IMR-90 (cell line): ENCODE measurements at places on chromosomes 6 and 20.

DNA sequence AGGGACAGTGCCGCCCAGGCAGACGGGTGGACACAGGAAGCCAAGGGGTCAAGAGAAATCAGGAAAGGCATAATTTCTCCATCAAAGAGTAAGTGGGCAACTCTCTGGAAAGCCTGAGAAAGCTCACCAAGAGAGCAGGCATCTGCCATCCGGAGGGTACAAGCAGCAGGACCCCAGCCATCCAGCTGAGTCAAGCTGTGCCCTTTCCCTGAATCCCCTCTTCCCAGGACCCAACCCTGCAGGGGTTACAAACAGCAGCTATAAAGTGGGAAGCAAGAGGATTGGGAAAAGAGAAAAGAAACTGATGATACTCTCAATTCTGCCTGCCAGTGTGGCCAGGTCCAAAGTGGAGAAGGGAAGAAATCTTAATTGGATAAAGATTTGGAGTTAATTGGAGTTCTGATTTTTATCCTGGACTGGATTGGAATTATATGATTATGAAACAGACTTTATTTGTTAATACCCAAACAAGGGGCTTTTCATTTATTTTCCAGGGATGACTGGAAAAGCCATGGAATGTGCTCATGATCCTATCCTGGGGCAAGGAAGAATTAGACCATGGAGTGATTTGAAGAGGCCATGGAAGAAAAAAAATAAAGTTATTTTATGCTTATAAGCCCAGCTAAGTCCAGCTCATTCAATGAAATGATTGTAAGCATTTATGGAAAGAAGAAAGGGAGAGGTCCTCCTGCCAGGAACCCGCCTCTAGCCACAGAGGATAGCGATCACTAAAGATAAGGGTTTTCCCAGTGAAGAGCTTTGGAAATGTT is 34.9 kb downstream of the NHLRC1 start:
- no peak for DNase-seq
- no peak overlapping the region for H3K4me3 ChIP-seq
- H3K27me3 ChIP-seq, result no peaks in the 10 kb centered on the region
- H3K27ac ChIP-seq, result no peak overlapping the region
- H3K4me1 ChIP-seq, result peaks cover 2% of the 10 kb centered on the region

- H3K4me1 ChIP-seq, result no peaks in the 10 kb centered on the region
- H3K27ac ChIP-seq, result no peak overlapping the region
- no peaks in the 10 kb centered on the region for H3K27me3 ChIP-seq
- DNase-seq, result peak; percentile 12
- H3K36me3 ChIP-seq, result no peaks in the 10 kb centered on the region
- H3K4me3 ChIP-seq, result no peak overlapping the region
Measured at GRCh38 chr6:56399250-56399671, 151.9 kb upstream of the COL21A1 start.

DNA sequence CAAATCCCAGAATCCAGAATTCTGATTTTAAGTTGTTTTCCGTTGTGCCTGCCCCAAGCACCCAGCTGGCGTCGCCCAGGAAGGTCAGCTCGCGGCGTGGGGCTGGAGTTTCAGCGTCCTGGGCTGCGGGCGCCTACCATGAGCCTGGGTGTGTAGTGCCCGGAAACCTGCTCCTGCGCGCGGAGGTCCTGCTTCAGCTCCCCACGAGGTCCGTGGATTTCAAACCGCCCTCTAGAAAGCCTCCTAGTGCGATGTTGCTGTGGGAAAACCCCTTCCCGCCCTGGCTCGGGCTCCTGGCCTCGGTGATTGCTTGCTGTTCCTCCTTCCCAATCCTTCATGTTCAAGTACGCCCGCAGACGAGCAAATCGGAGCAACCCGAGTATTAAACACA is 51.3 kb upstream of the NRN1 start:
- no peaks in the 10 kb centered on the region for H3K27me3 ChIP-seq
- H3K27ac ChIP-seq, result no peak overlapping the region
- H3K4me1 ChIP-seq, result no peaks in the 10 kb centered on the region
- H3K4me3 ChIP-seq, result no peak overlapping the region
- H3K36me3 ChIP-seq, result no peaks in the 10 kb centered on the region

GRCh38 chr6:71134929-71135642 is 153.5 kb upstream of the OGFRL1 start:
- H3K27me3 ChIP-seq, result no peaks in the 10 kb centered on the region; the same call in 1 of the 2 replicates
- H3K36me3 ChIP-seq, result no peaks in the 10 kb centered on the region
- no peak overlapping the region for H3K4me3 ChIP-seq
- no peak for DNase-seq

DNA sequence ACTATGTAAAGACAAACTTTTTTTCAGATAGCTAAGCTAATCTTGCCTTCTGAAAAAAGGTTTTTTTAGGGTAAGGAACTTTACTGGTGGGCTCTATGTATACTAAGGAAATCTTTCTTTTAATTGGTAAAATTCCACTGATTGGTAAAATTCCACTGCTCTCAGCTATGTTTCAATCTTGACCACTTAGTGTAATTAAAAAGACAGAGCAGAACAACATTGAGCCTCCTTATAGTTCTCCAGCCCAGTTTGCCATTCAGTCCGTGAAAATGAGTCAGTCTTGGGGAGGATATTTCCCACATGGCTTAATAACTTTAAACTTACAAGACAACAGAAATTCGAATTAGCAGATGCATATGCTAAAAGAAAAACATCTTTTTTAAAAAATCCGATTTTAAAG is 92.7 kb downstream of the EYA4 start:
- no peak overlapping the region for H3K4me3 ChIP-seq
- no peaks in the 10 kb centered on the region for H3K36me3 ChIP-seq
- no peaks in the 10 kb centered on the region for H3K27me3 ChIP-seq
- no peak overlapping the region for H3K27ac ChIP-seq

- peak; percentile 52 for DNase-seq
- no peaks in the 10 kb centered on the region for H3K27me3 ChIP-seq
- H3K4me1 ChIP-seq, result peaks cover 15% of the 10 kb centered on the region
- H3K36me3 ChIP-seq, result no peaks in the 10 kb centered on the region; the same call in 1 of the 2 replicates
- H3K4me3 ChIP-seq, result no peak overlapping the region
Measured at GRCh38 chr20:13515291-13515690, 123.4 kb downstream of the TASP1 start.

DNA sequence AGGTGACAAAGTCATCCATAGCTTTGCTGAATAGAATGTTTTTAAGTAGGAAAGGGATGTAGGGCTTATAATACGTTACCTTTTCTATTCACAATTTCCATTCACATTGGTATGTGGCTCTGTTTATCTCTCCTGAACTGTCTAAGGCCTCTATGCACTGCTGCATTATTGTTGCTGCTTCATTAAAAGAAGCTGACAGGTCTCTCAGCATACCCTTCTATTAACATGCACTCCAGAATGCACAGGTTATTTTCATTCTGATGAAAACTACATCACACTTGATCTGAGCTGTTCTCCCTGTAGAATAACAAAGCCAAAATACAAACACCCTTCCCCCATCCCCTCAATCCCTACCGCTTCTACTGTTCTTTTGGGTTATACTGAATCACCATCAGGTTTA is 399.3 kb downstream of the TBC1D32 start:
- H3K4me1 ChIP-seq, result no peaks in the 10 kb centered on the region
- no peaks in the 10 kb centered on the region for H3K27me3 ChIP-seq
- no peaks in the 10 kb centered on the region for H3K36me3 ChIP-seq
- DNase-seq, result no peak

- H3K4me1 ChIP-seq, result 0 out of 2 replicates have a peak, but pooled peaks cover 1% of the 10 kb centered on the region
- no peak for DNase-seq
- H3K4me3 ChIP-seq, result no peak overlapping the region
- H3K27me3 ChIP-seq, result no peaks in the 10 kb centered on the region
- no peaks in the 10 kb centered on the region for H3K36me3 ChIP-seq
Measured at GRCh38 chr6:64233746-64234145, 598.1 kb downstream of the PHF3 start.

GRCh38 chr6:170441316-170441715 is 111.8 kb downstream of the PSMB1 start:
- peaks cover 23% of the 10 kb centered on the region for H3K4me1 ChIP-seq
- no peaks in the 10 kb centered on the region for H3K27me3 ChIP-seq
- no peak overlapping the region for H3K27ac ChIP-seq
- no peaks in the 10 kb centered on the region for H3K36me3 ChIP-seq
- DNase-seq, result peak; percentile 55

DNA sequence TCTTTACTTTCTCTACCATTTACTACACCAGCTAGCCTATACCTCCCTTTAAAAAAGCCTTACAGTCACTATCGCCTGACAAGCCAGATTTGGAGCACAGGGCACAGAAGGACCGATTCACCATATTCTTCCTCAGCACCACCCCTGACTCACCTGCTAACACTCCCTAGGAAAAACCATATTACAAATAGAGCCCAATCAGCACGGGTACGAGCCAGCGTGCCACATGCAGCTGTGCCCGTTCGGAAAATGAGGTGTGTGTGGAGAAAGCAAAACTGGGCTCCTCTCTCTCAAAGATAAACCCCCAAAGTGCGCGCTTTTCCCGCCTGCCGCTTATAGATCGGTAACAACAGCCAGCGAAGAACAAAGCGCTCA is 1.2 kb downstream of the SYNCRIP start:
- H3K4me1 ChIP-seq, result peaks cover 7% of the 10 kb centered on the region
- H3K36me3 ChIP-seq, result peaks cover 12% of the 10 kb centered on the region
- peak overlapping the region; percentile 95 for H3K4me3 ChIP-seq
- peak; percentile 25 for DNase-seq
- peak overlapping the region; percentile 98 for H3K27ac ChIP-seq

- DNase-seq, result no peak
- no peak overlapping the region for H3K27ac ChIP-seq
- H3K4me1 ChIP-seq, result no peaks in the 10 kb centered on the region
- no peak overlapping the region for H3K4me3 ChIP-seq
- no peaks in the 10 kb centered on the region for H3K36me3 ChIP-seq
- no peaks in the 10 kb centered on the region for H3K27me3 ChIP-seq
Measured at GRCh38 chr6:40341726-40342125, 245.4 kb downstream of the LRFN2 start.

DNA sequence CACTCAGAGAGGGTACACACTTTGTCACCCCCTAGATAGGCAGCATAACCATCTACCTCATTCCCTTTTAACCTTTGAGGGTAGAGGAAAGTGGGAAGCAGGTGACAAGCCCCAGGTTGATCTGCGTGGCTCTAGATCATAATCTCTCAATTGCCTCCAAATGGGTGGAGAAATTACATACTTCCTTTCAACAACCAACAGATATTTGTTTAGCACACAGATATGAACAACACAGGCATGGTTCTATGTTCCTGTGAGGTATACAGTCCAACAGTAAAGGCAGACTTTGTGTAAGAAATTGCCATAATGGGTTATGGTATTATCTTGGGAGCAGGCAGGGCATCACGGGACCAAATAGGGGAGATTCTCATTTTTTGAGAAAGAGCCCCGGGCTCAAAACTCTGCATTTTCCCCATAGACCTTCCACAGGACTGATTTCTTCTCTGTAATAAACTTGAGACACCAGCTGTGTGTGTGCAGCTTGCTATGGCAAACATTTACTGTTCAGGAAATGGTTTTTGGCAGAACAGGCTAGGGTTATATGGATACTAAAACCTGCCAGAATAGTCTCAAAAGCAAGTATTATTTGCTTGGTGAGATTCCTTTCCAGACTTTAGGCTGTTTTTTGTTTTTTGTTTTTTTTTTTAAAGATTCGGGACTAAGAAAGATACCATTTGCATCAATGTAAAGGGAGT is 126.2 kb downstream of the CD164 start:
- peaks cover 10% of the 10 kb centered on the region for H3K4me1 ChIP-seq
- no peaks in the 10 kb centered on the region for H3K36me3 ChIP-seq
- DNase-seq, result no peak
- H3K4me3 ChIP-seq, result no peak overlapping the region

DNA sequence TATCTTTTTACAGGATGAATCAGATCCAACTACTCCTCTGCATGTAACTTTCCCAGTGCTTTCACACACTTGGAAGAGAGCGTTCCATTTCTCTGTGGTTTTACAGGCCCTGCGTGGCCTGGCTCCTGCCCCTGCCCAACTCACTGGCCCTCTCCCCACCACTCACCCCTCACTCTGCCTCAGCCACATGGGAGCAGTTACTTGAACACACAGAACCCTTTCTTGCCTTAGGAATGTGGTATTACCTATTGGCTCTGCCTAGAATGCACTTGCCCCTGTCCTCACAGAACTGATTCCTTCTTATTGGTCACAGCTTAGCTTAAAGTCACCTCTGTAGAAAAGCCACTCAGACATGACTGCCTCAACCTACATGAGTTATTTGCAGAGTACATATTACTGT is 108.4 kb downstream of the CRYBG1 start:
- no peak overlapping the region for H3K27ac ChIP-seq
- H3K27me3 ChIP-seq, result peaks cover 26% of the 10 kb centered on the region
- H3K36me3 ChIP-seq, result no peaks in the 10 kb centered on the region
- no peaks in the 10 kb centered on the region for H3K4me1 ChIP-seq
- DNase-seq, result no peak
- H3K4me3 ChIP-seq, result no peak overlapping the region

- H3K27ac ChIP-seq, result no peak overlapping the region
- H3K4me1 ChIP-seq, result no peaks in the 10 kb centered on the region
- no peak overlapping the region for H3K4me3 ChIP-seq
- DNase-seq, result no peak
- peaks cover 24% of the 10 kb centered on the region for H3K36me3 ChIP-seq
- no peaks in the 10 kb centered on the region for H3K27me3 ChIP-seq
Measured at GRCh38 chr20:45426320-45427016, 10.5 kb downstream of the PIGT start.

GRCh38 chr6:136657666-136658065 is 107.4 kb upstream of the MAP7 start:
- peak; percentile 78 for DNase-seq
- H3K36me3 ChIP-seq, result peaks cover 7% of the 10 kb centered on the region
- H3K27me3 ChIP-seq, result no peaks in the 10 kb centered on the region
